ENCODE measurements at places on chromosomes 12 and 14. TPM values are rescaled to one million over a fixed set of nuclear protein-coding genes. Genes with fewer than 3 reads are reported as not detected.

The PRH2 gene
- not detected for total RNA-seq

The CIDEB gene
- 7.4 TPM for total RNA-seq

The AP4S1 gene
- 9.8 TPM for total RNA-seq

The POTEM gene
- not detected for total RNA-seq

DNA sequence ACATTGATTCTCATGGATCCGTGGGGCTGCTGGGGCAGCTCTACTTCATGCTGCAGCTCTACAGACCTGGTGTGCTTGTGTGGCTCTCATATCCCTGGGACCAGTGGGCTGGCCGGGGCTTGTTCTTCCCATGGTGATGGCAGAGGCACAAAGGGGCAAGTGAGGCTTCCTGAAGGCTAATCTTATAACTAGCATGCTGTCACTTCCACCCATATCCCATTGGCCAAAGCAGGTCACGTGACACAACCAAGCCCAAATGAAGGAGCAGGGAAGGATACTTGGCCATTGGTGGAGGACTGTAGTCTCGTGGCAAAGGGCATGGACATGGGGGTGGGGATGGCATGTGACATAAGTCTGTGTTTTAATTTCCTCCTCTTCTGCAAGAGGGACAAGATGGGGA is 9.9 kb downstream of the PLBD2 start:
- H3K4me1 ChIP-seq = no peaks in the 10 kb centered on the region
- H3K36me3 ChIP-seq = peaks cover 5% of the 10 kb centered on the region
- no peak for DNase-seq
- H3K27ac ChIP-seq = no peak overlapping the region

GRCh38 chr12:39205969-39206368 is 237.0 kb downstream of the KIF21A start:
- no peaks in the 10 kb centered on the region for H3K27me3 ChIP-seq
- H3K4me3 ChIP-seq = no peak overlapping the region
- H3K4me1 ChIP-seq = no peaks in the 10 kb centered on the region
- DNase-seq = no peak

- no peaks in the 10 kb centered on the region for H3K4me1 ChIP-seq
- no peak overlapping the region for H3K27ac ChIP-seq
- H3K27me3 ChIP-seq = peaks cover 9% of the 10 kb centered on the region
- no peak overlapping the region for H3K4me3 ChIP-seq
These were observed 100.7 kb upstream of the TBX5 start for GRCh38 chr12:114506651-114507050.

GRCh38 chr14:94321421-94322271 is 1.5 kb downstream of the SERPINA6 start:
- DNase-seq = no peak
- H3K4me3 ChIP-seq = no peak overlapping the region
- H3K36me3 ChIP-seq = no peaks in the 10 kb centered on the region
- no peaks in the 10 kb centered on the region for H3K27me3 ChIP-seq
